ENCODE measurements at places on chromosomes 6 and 20.

DNA sequence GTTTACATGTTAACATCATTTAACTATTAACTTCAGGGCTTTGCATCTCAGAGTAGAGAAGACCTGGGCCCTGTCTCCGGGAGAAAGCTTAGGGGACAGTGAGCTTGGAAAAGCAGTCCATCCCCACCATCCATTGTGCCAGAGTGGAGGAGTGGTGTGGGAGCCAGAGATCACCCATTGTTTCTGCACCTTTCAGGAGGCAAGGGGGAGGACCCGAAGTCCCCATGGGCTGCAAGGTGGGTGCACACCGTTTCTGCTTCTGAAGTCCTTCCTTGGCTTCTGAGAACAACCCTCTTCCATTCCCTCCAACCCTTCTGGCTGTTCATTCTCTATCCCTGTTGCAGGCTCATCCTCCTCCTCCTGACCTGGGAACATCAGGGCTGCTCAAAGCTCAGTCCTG lies 4.0 kb upstream of the PPP1R3G start:
- no peak for DNase-seq

GRCh38 chr6:1387876-1388629 lies 1.3 kb upstream of the FOXF2 start:
- peak; percentile 75 for DNase-seq

DNA sequence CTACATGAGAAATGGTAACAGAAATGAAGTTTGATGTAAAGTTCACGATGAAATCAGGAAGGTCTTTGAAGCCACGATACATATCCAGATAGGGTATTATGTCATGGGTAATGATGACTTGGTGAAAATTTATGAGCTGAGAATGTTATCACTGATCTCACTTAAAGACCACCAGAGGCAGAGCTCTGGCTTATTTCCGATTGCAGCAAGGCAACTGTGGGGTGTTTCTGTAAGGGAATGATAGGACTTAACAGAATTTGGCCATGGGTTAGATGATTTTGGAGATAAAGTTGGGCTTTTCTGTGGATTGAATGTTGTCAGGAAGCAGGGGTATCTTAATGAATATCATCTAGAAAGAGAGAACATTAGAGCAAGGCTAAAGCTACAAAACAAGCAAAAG lies 508.4 kb downstream of the HDGFL1 start:
- no peak for DNase-seq

DNA sequence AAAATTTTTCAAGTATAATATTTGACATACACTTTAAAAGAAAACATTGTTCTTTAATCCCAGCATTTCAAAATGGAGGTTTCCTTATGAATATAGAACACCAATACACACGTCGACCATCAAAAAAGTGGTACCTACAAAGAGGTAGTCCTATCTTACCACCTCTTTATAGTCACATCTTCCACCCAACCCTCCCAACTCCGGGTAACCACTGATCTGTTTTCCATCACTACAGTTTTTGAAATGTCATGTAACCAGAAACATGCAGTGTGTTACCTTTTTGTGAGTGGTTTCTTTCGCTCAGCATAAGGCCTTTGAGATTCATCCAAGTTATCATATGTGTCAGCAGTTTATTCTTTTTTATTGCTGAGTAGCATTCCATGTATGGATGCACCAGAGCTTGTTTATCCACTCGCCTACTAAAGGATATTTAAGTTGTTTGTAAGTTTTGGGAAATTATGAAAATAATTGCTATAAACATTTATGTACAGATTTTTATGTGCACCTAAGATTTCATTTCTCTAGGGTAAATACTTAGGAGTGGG lies 104.8 kb downstream of the ISM1 start:
- DNase-seq = no peak

- no peak for DNase-seq
Observed at GRCh38 chr6:169974663-169975062, 223.2 kb downstream of the ERMARD start.

DNA sequence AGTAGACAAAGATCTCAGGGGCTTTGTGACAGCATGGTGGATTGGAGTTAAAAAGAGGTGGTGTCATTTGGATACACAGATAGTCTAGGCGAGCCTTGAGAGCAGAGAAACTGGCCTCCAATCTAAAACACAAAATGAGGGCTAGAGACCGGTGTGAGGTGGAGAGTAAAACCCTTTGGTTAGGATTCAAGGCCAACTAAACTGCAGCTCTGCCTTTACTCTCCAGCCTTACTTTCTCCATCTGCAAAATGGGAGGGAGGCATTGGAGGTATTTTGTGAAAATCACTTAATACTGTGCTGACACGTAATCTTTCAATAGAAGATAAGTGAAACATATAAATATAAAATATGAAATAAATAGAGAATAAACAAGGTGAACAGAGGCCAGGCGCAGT lies 89.1 kb upstream of the QKI start:
- DNase-seq = no peak

DNA sequence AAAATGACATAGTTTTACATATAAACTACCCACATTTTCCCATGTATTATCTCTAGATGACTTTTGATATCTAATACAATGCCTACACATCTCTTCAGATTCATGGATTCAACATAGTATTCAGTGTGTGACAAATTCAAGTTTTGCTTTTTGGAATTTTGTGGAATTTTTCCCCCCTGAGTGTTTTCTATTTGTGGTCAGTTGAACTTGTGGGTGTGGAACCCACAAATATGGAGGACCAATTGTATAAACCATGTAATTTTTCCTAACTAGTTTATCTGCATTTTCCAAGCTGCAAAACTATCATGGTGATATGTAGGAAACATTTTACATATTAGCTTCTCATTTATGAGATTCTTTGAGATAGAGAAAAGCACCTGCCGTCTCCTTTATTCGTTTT lies 374.3 kb upstream of the SOX4 start:
- no peak for DNase-seq

- no peak for DNase-seq
Observed at GRCh38 chr6:89932245-89932802, 38.1 kb downstream of the GJA10 start.

All from iris pigment epithelial cell (primary cell).